ENCODE measurements at places on chromosomes 7 and 10. TPM values are rescaled to one million over a fixed set of nuclear protein-coding genes. Genes with fewer than 3 reads are reported as not detected.

The METTL27 gene
- polyA plus RNA-seq: 4.6 TPM

The RAB19 gene
- 0.39 TPM for polyA plus RNA-seq

The GARS1 gene
- 77.0 TPM for polyA plus RNA-seq

The BUD31 gene
- polyA plus RNA-seq: 193 TPM

The NEUROD6 gene
- not detected for polyA plus RNA-seq

The EPDR1 gene
- 42.7 TPM for polyA plus RNA-seq

The LCOR gene
- polyA plus RNA-seq: 13.7 TPM

The ATP5MK gene
- polyA plus RNA-seq: 663 TPM

The SEMA4G gene
- polyA plus RNA-seq: 7.0 TPM

The EBLN1 gene
- not detected for polyA plus RNA-seq

The ADAM22 gene
- 3.5 TPM for polyA plus RNA-seq

The GPR158 gene
- polyA plus RNA-seq: not detected

The DIP2C gene
- 9.1 TPM for polyA plus RNA-seq

The ATP6V0E2 gene
- 116 TPM for polyA plus RNA-seq

The TSPAN12 gene
- 7.0 TPM for polyA plus RNA-seq

The CDH23 gene
- 0.05 TPM for polyA plus RNA-seq

The BRAF gene
- polyA plus RNA-seq: 15.5 TPM

The HMX3 gene
- not detected for polyA plus RNA-seq

The BMS1 gene
- 14.8 TPM for polyA plus RNA-seq

The CPVL gene
- polyA plus RNA-seq: 75.3 TPM

The CALCR gene
- not detected for polyA plus RNA-seq

The GPNMB gene
- polyA plus RNA-seq: 1.6 TPM

The NEBL gene
- 317 TPM for polyA plus RNA-seq

The OR6V1 gene
- not detected for polyA plus RNA-seq

The MSMB gene
- not detected for polyA plus RNA-seq

The OR9A4 gene
- polyA plus RNA-seq: not detected

The NPSR1 gene
- polyA plus RNA-seq: not detected

The PNLIPRP1 gene
- not detected for polyA plus RNA-seq

The DRGX gene
- polyA plus RNA-seq: not detected

The TLX1 gene
- polyA plus RNA-seq: 2.3 TPM

The TMEM140 gene
- polyA plus RNA-seq: 9.4 TPM

The ASCC1 gene
- polyA plus RNA-seq: 58.4 TPM

The SLC26A4 gene
- polyA plus RNA-seq: not detected

The DENND2A gene
- polyA plus RNA-seq: 18.2 TPM

The LDB3 gene
- 317 TPM for polyA plus RNA-seq

The CLCN1 gene
- polyA plus RNA-seq: 0.09 TPM

The CWF19L1 gene
- 17.7 TPM for polyA plus RNA-seq

The AKR1E2 gene
- 0.68 TPM for polyA plus RNA-seq

The FFAR4 gene
- not detected for polyA plus RNA-seq

The SUFU gene
- 28.3 TPM for polyA plus RNA-seq

The ZNF92 gene
- polyA plus RNA-seq: 10.2 TPM

The LRMDA gene
- 29.3 TPM for polyA plus RNA-seq

The GHRHR gene
- polyA plus RNA-seq: not detected

The ACTA2 gene
- 725 TPM for polyA plus RNA-seq

The HOXA9 gene
- polyA plus RNA-seq: not detected

The ZNF487 gene
- polyA plus RNA-seq: 5.3 TPM

The UBE2H gene
- 140 TPM for polyA plus RNA-seq

The GNG11 gene
- polyA plus RNA-seq: 21.3 TPM

The VSIR gene
- 1.8 TPM for polyA plus RNA-seq

The SLC18A2 gene
- polyA plus RNA-seq: 1.0 TPM

The NUTM2E gene
- polyA plus RNA-seq: not detected

The TDRD1 gene
- not detected for polyA plus RNA-seq

The ITPRID1 gene
- polyA plus RNA-seq: not detected

The BAIAP2L1 gene
- 17.4 TPM for polyA plus RNA-seq

The DNAJB12 gene
- 23.8 TPM for polyA plus RNA-seq

The FAS gene
- 0.77 TPM for polyA plus RNA-seq
